Activated CD8-positive, alpha-beta memory T cell treated with anti-CD3 and anti-CD28 coated beads for 48 hours (primary cell): ENCODE measurements at places on chromosomes 16 and 17.

GRCh38 chr16:58855291-58855863, 121.3 kb upstream of the GOT2 start:
- DNase-seq, result no peak

GRCh38 chr16:84233748-84234147, 6.1 kb downstream of the KCNG4 start:
- DNase-seq, result no peak

DNA sequence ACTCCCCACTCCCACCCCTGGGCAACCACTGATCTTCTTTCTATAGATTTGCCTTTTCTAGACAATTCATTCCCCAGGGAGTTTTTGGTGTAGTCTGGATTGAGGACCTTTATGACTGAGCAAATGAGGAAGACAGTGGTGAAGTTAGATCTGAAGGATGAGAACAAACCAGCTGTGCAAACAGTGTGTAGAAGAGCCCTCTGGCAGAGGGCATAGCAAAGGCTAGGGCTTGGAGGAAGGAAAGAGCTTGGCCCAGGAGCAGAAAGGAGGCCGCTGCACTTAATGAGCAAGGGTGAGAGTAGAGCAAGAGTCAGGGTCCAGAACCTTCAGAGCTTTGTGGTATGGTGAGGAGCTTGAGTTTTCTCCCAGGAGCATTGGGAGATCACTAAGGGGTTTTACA, 352.7 kb downstream of the CA10 start:
- no peak for DNase-seq

- DNase-seq, result no peak
These were observed 153.3 kb downstream of the CDH11 start for GRCh38 chr16:64968539-64968938.

DNA sequence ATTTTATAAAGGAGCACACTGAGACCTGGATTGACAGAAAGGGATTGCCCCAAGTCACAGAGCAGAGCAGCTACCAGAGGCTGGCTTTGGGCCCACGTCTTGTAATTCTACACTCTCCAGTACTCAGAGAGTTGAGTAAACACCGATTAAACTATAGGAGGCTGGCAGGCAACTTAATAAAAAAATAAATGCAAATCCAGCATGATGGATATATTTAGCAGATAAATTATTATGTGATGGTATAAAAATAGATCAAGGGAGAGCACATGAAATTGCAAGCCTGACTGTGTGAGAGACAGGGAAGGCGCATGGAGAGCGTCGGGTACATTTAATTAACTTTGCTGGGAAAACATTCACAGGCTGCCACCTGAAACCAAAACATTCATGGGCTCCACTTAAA, 87.7 kb upstream of the CCL2 start:
- no peak for DNase-seq

GRCh38 chr16:84438971-84439696, 65.3 kb downstream of the MEAK7 start:
- DNase-seq, result no peak

DNA sequence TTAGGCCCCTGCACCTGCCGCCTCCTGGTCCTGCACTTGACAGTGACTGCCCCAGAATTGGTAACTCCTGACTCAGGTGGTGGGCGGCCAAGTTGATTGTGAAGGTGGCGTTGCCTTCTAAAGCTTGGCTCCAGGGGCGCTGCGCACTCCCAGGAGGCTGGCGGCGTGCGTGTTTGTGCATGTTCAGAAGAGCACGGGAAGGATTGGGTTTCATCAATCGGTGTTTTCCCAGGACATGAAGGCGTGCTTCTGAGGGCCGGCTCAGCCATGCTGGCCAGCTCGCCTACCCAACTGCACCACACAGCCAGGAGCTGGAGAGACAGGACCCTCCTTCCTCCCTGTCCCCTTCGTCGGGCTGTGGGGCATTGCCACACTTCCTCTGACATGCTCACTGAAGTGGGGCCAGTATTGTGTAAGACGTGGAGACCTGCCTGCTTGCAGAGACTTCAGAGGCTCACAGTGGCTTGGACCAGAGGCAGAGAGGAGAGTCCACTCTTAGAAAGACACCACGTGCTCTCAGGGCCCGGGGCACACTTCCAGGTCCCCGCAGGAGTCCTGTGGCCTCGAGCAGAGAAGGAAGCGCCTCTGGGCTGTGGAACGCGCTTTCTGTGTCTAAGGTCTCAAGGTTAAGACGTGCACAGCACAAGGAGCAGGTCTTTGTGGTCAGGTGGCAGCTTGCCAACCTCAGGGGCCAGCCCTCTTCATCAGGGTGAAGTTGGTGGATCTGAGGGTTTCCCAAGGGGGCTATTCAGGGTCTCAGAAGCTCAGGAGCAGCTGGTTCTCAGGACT, 2.8 kb downstream of the RAB40C start:
- DNase-seq, result no peak

DNA sequence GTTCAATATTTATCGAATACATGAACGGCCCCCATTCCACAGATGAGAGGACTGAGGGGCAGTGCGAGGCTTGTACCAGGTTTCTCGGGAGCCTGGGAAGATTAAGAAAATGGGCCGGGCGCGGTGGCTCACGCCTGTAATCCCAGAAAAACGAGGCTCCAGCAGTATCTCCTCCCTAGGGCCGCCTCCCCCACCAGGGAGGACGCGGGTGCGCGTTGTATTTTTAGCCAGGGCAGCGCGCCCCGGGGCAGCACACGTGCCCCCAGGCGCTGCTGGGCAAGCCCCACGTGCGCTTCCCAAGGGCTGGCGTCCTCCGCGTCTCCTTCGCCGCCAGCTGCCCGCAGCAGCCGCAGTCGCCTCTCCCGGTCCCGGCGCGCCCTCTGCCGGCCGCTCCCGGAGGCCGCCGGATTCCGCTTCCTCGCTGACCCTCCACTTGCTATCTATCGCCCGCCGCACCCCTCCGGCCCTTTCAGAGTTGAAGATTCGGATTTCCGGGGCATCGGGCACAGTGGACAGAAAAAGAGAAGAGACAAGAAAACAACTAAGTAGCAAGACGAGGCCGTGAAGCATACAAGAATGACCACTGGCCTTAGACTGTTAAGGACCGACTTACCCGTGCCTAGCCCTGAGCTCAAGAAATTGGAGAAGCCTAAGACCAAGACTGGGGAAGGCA, 1.9 kb upstream of the YBX2 start:
- no peak for DNase-seq

- DNase-seq, result no peak
These were observed 47.4 kb upstream of the PSMD7 start for GRCh38 chr16:74249254-74249653.

GRCh38 chr16:48203974-48204824, 39.9 kb upstream of the LONP2 start:
- no peak for DNase-seq

GRCh38 chr16:71367241-71367976, 8.9 kb downstream of the CALB2 start:
- peak; percentile 10 for DNase-seq

- no peak for DNase-seq
These were observed 81.0 kb downstream of the ATF7IP2 start for GRCh38 chr16:10466861-10467260.

- no peak for DNase-seq
These were observed 108.0 kb upstream of the TBX2 start for GRCh38 chr17:61291451-61292285.

GRCh38 chr16:19523184-19523558, 571 bp upstream of the CCP110 start:
- no peak for DNase-seq

GRCh38 chr17:77145224-77145611, 4.4 kb downstream of the SEC14L1 start:
- DNase-seq, result no peak

DNA sequence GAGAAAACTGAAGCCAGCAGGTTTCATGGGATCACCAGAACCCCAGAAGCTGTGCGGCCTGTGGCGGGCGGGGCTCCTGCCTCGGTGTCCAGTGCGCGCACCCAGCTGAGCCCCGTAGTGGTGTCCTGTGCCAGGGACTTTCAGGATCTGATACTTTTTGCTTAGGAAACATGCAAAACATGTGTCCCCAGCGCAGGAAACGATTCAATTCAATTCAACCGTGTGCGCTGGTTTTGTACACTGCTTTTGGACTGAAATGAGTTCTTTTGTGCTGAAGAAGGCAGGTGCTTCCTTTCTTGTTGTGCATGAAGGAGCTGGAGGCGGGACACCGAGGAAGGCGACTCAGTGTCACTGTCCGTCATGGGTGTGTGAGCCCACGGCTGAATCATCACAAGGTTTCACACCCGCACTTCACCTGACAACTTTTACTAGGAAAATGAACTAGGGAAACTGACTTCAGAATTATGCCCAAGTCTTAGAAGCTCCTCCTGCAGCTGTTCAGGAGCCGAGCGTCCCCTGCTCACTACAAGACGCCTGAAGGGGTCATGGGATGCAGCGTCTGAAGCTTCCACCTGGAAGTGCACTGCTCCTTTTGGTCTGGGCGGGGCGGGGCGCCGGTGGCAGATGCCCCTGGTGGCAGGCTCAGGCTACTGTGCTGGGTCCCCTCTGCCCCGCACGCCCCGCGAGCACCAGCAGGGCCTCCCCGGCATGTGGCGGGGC, 31.4 kb upstream of the ZNF750 start:
- DNase-seq, result no peak

- DNase-seq, result no peak
These were observed 89.5 kb downstream of the CLEC16A start for GRCh38 chr16:11033629-11034420.

DNA sequence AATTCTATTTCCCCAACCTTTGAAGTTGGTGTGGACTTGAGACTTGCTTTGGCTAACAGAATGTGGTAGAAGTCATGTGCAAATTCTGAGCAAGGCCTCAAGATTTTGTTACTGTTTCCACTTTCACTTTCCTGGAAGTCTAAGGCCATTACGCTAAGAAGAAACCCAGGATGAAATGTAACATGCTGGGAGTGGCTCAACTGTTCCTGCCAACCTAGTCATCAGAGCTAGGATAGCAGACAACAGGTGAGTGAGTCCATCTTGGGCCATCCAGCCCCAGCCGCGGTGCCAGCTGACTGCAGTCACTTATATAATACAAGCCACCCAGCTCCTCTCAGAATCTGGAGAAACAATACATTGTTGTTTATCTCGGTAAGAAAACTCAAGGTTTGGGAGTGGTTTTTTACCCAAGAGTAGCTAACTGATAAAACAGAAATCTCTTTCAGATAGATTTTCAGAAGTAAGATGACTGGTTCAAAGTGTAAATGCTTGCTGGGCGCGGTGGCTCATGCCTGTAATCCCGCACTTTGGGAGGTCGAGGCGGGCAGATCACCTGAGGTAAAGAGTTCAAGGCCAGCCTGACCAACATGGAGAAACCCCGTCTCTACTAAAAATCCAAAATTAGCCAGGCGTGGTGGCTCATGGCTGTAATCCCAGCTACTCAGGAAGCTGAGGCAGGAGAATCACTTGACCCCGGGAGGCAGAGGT, 10.7 kb upstream of the STX4 start:
- DNase-seq, result no peak

- no peak for DNase-seq
These were observed 1.8 kb downstream of the TSPOAP1 start for GRCh38 chr17:58326609-58327362.

GRCh38 chr16:66260522-66261254, 105.8 kb upstream of the CDH5 start:
- DNase-seq, result no peak

GRCh38 chr17:19755392-19755791, 7.3 kb upstream of the ALDH3A1 start:
- DNase-seq, result no peak

DNA sequence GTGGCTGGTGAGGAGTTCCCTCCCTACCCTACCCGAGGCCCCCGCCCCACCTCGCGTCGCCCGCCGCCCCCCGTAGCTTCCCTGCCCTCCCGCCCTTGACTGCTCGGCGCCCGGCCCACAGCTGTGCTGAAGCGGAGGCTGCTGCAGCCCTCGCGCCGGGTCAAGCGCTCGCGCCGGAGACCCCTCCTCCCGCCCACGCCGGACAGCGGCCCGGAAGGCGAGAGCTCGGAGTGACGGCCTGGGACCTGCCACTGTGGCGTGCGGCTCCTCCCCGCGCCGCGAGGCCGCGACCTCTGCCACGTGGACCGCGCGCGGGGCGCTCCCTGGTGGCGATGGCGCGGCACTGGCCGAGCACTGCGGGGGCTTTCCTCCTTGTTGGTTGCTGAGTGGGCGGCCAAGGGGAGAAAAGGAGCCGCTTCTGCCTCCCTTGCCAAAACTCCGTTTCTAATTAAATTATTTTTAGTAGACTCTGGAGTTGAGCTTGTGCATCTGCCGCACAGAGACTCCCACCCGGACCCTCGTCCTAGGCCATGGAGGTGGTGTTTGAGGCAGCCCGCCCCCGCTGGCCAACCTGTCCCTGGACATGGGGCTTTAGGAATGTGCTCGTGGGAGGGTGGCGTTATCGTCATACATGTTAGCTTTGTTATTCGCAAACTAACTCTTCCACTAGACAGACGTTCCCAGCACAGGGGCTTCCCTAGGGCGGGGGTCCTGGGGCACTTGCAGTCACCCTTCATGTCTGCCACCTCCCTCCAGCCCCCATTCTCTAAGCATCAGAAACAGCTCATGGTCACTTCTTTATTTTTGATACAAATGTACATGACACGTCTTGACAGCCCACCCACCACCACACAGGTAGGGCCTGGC, 4.4 kb downstream of the TP53I13 start:
- no peak for DNase-seq

- no peak for DNase-seq
These were observed 12.0 kb downstream of the SP2 start for GRCh38 chr17:47907932-47908562.

- no peak for DNase-seq
These were observed 6.0 kb downstream of the LYRM1 start for GRCh38 chr16:20906341-20907255.

GRCh38 chr16:54174750-54175149, 111.8 kb downstream of the IRX3 start:
- DNase-seq, result no peak

GRCh38 chr16:30691907-30692306, 7.1 kb upstream of the SRCAP start:
- DNase-seq, result no peak

GRCh38 chr17:1713878-1714426, 3.8 kb upstream of the TLCD2 start:
- DNase-seq, result no peak

DNA sequence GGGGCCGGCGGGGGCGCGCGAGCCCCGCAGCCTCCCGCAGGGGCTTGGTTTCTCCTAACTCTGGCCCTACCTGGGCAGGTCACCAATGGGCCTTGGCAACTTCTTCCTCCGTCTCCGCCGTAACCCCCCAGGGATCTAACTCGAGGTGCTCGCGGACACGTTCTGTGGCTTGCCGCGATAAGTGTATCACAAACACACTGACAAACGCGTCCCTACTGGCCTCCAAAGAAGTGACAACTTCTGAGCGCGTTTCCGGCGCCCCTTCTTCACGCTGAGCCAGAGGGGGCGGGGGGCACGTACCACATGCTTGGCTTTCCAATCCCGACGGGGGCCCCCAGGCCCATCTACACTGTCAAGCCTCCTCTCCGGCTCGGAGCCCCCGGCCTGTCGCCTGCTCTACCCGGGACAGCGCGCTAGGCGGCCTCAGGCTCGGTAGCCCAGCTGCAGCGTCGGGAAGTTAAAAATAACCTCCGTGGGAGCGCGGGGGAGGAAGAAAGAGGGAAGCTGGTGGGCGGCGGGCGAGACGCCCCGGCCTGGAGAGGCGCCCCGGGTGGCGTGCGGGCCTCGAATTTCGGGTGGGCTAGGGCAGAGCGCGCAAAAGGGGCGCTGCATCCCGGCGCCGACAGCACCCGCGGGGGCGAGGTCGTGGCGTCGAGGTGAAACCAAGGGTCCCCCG, 725 bp upstream of the SPHK1 start:
- peak; percentile 58 for DNase-seq

- DNase-seq, result no peak
These were observed 67.7 kb downstream of the CYLD start for GRCh38 chr16:50809561-50809960.
